ENCODE measurements at places on chromosomes 3 and 15.

GRCh38 chr3:116263842-116264545, 181.3 kb downstream of the LSAMP start:
- no peak for DNase-seq

- no peak for DNase-seq
These were observed 282.7 kb downstream of the SHQ1 start for GRCh38 chr3:72565593-72565992.

- no peak for DNase-seq
These were observed 439.4 kb downstream of the C3orf38 start for GRCh38 chr3:88589138-88589537.

- no peak for DNase-seq
These were observed 89.9 kb upstream of the FLNB start for GRCh38 chr3:57918123-57918837.

DNA sequence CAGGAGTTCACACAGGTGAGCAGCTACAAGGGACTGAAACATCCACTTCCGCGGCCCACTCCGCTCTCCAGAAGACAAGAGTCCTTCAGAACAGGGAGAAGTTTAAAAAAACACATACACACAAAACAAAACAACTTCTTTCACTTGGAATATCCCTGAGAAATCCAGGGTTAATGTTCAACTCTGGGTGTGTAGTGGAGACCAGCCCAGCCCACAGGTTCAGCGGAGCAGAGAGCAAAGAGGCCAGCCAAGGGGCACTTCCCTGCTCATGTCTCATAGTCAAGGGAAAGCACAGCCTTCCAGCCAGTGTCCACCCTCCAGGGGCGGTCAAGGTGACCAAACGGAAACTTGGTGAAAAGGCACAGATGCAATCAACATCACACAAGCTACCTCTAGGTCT, 41.6 kb downstream of the WNT5A start:
- no peak for DNase-seq

DNA sequence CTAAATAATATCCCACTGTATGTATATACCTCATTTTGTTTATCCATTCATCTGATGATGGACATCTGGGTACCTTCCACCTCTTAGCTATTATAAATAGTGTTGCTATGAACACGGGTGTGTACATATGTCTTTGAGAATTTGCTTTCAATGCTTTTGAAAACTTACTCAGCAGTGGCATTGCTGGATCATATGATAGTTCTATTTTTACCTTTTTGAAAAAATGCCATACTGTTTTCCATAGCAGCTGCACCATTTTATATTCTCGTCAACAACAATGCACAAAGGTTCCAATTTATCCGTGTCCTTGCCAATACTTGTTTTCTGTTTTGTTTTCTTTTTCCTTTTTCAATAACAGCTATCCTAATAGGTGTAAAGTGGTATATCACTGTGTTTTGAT, 77.1 kb downstream of the PEAK1 start:
- DNase-seq: no peak

GRCh38 chr3:52684184-52684583, 1.5 kb downstream of the PBRM1 start:
- no peak for DNase-seq

- DNase-seq: no peak
These were observed 19.6 kb downstream of the CHRD start for GRCh38 chr3:184399410-184399809.

DNA sequence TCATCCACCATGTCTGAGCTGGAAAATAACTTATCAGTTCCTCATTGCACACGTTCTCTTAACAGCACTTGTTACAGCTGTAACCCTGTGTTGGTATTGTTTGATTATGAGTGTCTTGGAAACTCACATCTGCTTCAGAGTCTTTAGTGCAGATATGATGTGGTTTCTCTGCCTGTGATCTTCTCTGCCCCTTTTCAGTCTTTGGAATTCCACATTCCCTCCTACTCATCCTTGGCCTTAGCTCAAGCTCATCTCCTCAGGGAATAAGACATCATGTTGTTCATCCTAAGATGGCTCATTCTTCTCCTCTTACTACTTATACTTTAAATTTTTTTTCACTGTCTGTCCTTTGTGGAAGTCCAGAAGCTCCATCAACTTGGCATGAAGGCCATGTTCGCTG, 77.7 kb downstream of the SYNPR start:
- DNase-seq: no peak

DNA sequence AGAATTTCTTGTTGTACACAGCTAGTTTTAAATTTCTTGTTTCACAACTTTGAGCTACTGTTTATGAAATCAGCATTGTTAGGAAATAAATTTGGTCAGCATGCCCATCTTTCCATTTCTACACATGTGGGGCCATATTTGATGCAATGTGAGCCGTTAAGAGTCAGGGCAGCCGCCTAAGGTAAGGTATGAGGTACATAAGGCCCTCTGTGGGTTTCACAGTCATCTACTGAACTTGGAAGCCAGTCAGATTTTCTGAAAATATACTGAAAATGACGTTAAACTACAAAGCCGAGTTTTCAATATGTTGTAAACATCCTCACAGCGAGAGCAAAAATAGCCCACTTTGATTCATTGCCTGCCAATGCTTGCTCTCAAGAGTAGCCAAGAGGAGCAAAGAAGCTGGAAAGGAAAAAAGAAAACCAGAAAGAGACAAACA, 94.7 kb upstream of the PDZRN3 start:
- DNase-seq: no peak

- no peak for DNase-seq
These were observed 60.7 kb downstream of the EXOG start for GRCh38 chr3:38556640-38557358.

- DNase-seq: no peak
These were observed 56.6 kb downstream of the RLBP1 start for GRCh38 chr15:89164712-89165211.

Measured in stimulated activated CD8-positive, alpha-beta memory T cell treated with anti-CD3 and anti-CD28 coated beads, Interleukin-7, amount 100 ng/mL, for 1 hour (primary cell).